Large intestine (tissue), 12 donors: ENCODE measurements at places on chromosomes 5 and 9. TPM values are rescaled to one million over a fixed set of nuclear protein-coding genes. Genes with fewer than 3 reads are reported as not detected.

- no peak for DNase-seq
Observed at GRCh38 chr9:133771486-133772482, 33.6 kb upstream of the SARDH start.

- DNase-seq = no peak
Observed at GRCh38 chr5:59296317-59297264, 596.9 kb downstream of the PDE4D start.

- no peak for DNase-seq
Observed at GRCh38 chr5:94847726-94848125, 229.3 kb downstream of the SLF1 start.

TGFBI gene
- polyA plus RNA-seq = 99.6 TPM

DNA sequence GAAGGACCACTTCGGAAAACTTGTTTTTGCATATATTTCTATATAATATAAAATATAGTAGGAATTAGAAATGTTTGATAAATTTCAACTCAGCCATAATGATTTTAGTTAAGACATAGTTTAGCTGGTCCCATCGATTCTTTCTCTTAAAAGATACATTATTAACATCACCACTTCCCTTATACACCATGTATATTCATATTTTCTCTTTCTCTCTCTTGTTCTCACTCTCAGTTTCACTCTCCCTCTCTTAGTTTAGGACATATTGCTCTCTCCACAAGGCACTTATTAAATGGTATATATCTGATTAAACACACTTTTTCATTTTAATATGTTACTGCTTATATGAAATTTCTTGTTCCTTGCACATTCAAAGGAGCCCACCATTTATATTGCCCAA is 90.1 kb upstream of the RASEF start:
- no peak for DNase-seq

GFI1B gene
- 6.2 TPM for polyA plus RNA-seq

IFNK gene
- polyA plus RNA-seq = 0.06 TPM

DNA sequence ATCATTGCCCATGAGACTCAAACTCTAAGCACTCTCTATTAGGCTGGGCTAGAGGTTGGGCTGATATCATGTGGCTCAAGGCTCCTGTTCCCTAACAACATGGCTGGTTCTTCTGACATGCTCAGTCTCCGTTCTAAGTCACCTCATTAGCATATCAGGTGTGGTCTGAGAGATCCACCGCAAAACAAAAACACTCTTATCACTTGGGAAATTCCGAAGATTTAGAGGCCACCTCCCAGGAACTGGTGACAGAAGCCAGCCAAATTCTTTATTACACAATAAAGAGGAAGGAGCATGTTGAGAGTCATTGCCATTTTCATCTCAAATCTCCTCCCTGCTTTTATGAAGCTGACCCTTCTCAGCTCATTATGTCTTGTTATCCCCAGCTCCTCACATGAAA is 107.6 kb downstream of the MSX2 start:
- no peak for DNase-seq

TMEM232 gene
- 2.2 TPM for polyA plus RNA-seq

DNA sequence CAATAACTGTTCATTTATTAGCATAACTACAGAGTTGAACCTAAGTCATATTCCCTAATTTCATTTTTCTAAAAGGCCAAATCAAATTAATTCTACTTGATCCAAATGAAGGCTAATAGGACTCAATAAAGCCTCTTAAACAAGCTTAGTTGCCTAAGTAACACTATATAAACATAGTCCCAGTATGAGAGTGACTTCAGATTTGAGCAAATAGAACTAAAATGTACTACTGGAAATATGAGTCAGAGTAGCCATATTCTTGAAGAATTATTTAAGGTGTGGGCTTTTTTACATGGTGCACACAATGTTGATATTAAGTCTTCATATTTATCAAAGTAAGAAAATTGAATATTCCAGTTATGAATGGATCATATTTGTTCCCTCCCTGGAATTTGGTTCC is 872.3 kb downstream of the MAT2B start:
- DNase-seq = no peak

DNA sequence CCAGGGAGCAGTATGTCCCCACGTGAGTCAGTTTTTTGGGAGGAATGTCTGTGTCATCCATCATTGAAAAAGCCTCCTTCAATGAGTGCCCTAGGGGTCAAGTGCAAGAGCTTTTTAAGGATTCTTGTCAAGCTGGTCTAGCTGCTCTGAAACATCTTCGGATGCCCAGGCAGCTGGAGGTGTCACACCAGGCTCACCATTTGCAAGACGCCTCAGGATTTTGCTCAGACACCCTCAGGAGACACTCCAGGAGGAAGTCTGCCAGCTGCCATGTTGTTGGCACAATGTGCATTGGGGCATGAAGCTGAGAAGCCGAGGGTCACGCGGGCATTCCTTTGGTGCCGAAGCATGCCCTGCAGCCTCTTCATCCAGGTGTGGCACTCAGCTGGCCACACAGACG is 111.1 kb upstream of the S1PR3 start:
- no peak for DNase-seq

NPR3 gene
- polyA plus RNA-seq = 9.8 TPM

- DNase-seq = no peak
Observed at GRCh38 chr5:19802686-19803085, 185.3 kb downstream of the CDH18 start.

ADGRD2 gene
- polyA plus RNA-seq = not detected

GABRG2 gene
- 2.1 TPM for polyA plus RNA-seq

GRCh38 chr5:134226441-134227192 is 744 bp upstream of the PPP2CA start:
- DNase-seq = no peak

- DNase-seq = no peak
Observed at GRCh38 chr5:61000887-61001286, 55.9 kb downstream of the NDUFAF2 start.

DNA sequence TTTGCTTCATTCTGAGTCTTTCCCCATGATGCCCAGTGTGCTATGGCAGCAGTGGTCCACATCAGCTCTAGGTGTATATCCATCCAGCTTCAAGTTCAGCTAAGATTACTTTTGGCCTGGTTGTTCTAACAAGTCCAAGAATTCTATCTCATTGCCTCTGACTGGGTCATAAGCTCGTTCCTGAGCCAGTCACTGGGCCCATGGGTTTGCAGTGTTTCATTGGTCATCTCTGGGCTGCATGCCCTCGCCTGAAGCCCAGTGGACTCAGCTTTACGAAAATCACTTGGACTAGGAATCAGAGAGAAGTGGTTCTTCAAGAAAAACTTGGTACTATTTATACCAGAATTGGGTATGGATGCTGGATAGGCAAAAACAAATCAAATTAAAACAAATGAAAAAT is 16.1 kb upstream of the ARHGAP26 start:
- no peak for DNase-seq

F2RL2 gene
- 5.4 TPM for polyA plus RNA-seq

GRCh38 chr9:126773004-126773607 is 31.7 kb upstream of the ZBTB43 start:
- DNase-seq = no peak

RASA1 gene
- 33.5 TPM for polyA plus RNA-seq

- DNase-seq = no peak
Observed at GRCh38 chr5:35199886-35200285, 30.4 kb downstream of the PRLR start.

- no peak for DNase-seq
Observed at GRCh38 chr9:129384491-129385210, 206.6 kb upstream of the IER5L start.

REEP2 gene
- 38.6 TPM for polyA plus RNA-seq

- no peak for DNase-seq
Observed at GRCh38 chr5:128135286-128135685, 51.7 kb downstream of the SLC12A2 start.

DNA sequence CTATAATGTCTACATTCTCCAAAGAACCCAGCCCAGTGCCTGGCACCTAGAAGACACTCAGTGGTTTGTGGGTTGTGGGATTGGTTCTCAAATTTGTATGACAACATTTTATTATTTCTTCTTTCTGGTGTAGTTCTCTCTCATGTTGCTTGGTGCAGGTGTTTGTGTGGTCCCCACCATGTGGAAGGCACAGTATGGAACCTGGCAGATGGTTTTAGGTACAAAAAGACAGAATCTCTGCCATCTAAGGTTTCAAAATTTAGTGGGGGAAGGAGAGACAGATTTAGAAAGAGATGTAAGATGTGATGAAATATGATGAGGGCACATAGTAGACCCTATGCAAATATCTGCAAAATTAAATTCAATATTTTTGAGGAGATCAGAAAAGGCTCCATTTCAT is 323.8 kb downstream of the CDK5RAP2 start:
- no peak for DNase-seq

DNA sequence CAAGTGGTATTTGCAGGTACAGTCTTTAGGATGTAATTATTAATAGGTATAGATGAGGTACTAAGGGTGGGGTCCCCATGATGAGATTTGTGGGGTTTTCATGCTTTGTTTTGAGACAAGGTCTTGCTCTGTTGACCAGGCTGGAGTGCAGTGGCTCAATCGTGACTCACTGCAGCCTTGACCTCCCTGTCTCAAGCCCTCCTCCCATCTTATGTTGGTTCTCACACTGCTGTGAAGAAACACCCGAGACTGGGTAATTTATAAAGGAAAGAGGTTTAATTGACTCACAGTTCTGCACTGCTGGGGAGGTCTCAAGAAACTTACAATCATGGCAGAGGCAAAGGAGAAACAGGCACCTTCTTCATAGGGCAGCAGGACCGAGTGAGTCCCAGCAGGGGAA is 217.5 kb downstream of the CDK5RAP2 start:
- no peak for DNase-seq

PCDHA7 gene
- polyA plus RNA-seq = 0.31 TPM

DNA sequence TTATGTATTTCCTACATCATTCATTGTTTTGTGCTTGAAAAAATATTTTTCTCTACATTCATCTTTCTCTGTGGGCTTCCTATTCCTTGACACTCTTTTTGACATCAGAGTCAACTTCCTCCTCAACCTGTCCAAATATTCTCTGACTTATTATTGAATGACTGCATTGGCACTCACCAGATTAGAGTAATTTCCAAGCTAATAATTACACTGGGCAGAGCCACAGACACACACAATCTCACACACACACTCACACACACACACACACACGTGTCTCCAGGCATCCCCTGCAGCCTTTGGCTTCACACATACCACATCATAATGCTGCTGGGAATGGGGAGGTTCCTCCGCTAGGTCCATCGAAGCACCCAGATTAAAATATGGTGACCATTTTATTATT is 184.5 kb downstream of the SYK start:
- DNase-seq = no peak

GRCh38 chr9:92384375-92384774 is 20.0 kb downstream of the OGN start:
- DNase-seq = no peak

NXNL2 gene
- 0.57 TPM for polyA plus RNA-seq
